ENCODE measurements at places on chromosomes 12 and 14.

- no peak for DNase-seq
Observed at GRCh38 chr12:94566345-94566744, 84.0 kb downstream of the TMCC3 start.

DNA sequence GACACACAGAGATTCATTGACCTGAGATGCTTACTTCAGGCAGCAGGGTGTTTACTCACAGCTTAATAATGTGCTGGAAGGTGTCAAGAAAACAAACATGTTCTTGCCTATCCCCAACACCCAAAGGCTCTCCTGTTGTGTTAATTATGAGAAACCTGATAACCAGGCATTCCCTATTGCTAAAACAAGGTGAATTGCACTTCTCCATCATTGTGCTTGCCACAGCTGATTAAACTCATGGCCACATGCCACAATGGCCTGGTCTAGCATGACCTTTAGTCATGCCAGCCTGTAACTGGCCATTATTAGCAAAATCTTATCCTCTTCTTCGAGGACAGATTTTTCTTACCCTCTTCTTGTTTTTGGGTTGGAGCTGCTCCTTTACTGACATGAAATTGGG lies 21.4 kb downstream of the SMOC1 start:
- no peak for DNase-seq

- no peak for DNase-seq
Observed at GRCh38 chr14:96602186-96602585, 100.0 kb downstream of the PAPOLA start.

DNA sequence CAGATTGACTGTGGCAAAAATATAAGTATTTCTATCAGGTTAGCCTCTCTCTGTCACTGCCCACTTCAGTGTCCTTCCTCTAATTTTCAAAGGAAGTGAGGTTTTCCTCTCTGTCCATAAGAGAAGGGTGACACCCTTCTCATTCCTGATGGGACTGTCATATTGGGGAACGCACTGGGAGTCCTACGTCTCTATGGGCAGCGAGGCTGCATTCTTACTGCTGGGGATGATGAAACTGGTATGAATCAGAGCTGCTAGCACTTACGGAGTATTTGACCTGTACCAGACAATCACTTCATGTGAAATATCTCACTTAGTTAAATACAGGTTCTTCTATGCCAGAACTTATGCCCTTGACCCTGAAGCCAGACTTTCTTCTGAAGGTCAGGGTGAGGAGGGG lies 436.3 kb downstream of the DPF3 start:
- no peak for DNase-seq

DNA sequence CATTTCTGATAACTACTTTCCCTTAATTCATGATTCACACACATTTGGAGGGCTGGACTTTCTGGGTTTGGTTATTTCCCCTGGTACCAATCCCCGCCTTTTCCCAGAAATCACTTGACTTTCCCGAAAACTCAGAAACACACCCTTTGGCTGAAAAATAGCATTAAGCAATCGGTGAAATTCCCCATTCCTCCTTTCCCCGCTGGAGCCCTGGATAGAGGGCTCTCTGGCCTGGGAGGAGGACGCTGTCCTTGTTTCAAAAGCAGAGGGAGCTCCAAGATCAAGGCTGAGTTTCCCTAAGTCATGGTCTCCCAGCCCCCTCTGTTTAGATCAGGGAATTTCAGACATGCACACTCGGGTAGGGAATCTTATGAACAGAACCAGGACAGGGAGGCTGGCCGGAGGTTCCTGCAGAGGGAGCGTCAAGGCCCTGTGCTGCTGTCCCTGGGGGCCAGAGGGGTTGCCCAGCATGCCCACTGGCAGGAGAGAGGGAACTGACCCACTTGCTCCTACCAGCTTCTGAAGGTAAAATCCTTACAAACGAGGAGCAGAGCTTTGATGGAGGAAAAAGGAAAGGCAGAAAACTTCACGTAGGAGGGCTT lies at the start of gene C1S:
Gene C1S (plus strand): TSS at position 366 of the 602 bp plus-strand sequence. CDS start 1,195 bp downstream, outside the sequence.
- DNase-seq: peak; percentile 24

- DNase-seq: no peak
Observed at GRCh38 chr12:93003531-93004239, 74.6 kb upstream of the EEA1 start.

DNA sequence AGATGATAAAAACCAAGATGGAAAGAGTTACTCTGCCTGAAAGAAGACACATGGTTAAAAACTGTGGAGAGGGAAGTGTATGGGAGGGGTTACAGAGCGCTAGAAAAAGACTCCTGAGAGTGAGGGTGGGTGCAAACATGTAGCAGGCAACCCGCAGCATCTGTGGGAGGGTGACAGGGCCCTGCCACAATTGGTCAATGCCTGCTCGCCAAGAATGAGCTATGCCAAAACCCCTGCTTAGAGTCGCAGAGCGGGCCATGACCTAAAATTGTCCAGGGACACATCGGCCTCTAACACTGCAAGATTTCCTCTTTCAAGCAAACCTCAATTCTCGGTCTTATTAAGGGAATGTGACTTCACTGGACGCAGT lies 700 bp downstream of the PRKAG1 start:
- DNase-seq: no peak

DNA sequence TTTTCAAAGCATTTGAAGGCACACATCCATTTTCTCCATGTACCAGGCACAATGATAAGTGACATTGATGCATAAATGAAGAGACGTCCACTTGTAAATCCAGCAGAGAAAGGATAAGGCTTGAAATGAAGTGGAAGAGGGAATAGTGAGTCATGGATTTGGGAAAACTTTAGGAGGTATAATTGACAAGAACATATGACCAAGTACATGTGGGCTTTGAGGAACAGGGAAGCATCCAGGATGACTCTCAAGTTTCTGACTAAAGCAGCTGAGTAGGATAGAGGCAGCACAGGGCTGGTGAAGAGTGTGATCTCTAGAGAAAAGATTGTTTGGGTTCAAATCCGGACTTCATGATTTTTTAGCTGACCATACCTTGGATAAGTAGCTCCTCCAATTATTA lies 43.6 kb upstream of the SYT1 start:
- no peak for DNase-seq

GRCh38 chr12:115528466-115528865 lies 749.0 kb downstream of the MED13L start:
- no peak for DNase-seq

DNA sequence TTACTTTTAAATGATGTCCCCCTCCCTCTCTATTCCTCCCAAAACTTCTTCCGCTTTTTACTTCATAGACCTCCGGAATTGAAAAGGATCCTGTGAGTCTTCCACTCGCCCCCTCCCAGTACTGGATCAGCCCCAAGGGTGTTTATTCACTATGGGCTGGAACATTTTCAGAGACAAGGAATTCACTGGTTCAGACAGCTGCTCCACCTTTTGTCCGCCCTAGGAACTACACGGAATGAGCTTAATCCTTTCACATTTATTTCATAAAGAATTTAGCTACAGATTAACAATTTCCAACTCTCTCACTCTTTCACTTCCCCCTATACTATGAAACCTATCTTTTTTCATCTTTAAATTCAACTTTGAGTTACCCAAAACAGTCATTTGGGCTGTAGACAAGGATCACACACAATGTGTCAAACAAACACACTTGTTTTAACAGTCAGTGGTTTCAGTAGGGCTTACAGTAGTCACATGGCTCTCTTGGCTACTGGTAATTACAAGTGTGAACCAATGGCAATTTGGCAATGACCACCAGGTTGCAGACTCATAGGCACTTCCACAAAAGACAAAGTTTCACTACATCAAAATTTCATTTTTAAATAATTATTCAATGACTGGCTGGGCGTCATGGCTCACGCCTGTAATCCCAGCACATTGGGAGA lies 20.6 kb downstream of the CNIH1 start:
- DNase-seq: peak; percentile 66

- no peak for DNase-seq
Observed at GRCh38 chr12:105738051-105738450, 400.7 kb downstream of the NUAK1 start.

DNA sequence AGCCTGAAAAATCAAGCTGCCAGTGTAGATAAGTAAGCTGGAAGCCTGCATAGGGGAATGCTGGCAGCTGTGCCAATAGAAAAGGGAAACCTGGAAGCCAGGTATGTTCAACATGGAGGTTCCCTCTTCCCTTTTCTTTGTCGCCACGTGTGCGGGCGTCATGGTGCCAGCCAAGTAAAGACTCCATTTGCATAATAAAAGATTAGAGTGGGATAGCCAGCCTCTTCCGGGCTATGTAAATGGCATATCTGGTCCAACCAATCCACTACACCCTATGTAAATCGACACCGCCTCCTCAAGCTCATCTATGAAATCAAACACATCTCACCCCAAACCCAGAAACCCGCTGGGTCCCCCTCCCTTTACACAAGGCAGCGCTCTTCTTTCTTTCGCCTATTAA lies 5.6 kb upstream of the ADGRD1 start:
- no peak for DNase-seq

DNA sequence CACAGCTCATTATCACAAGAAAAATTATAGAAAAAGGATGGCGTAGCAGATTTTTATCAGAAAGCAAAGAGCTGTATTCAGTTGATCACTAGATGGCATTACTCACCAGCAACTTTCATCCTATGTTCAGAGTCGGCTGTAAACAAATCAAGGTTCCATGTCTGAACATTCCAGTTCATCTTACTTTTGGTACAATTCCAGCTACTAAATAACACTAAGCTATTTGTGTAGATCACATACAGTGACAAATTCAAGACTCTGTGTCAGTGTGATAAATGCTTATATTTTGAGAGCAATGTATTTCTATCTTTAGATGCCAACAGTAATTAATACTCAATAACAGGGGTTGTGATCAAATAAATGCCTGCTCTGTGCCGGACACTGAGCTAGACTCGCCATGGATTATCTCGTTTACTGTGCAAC lies 30.1 kb downstream of the NRDE2 start:
- DNase-seq: peak; percentile 52
